ENCODE measurements at places on chromosomes 7 and 10.
A peak's percentile ranks its signal among the peaks of the same experiment; 100 is the strongest.

GRCh38 chr7:368651-369475 lies 78.9 kb downstream of the FOXL3 start:
- DNase-seq = no peak

- DNase-seq = no peak
Measured at GRCh38 chr7:90594751-90595317, 1.3 kb upstream of the CDK14 start.

DNA sequence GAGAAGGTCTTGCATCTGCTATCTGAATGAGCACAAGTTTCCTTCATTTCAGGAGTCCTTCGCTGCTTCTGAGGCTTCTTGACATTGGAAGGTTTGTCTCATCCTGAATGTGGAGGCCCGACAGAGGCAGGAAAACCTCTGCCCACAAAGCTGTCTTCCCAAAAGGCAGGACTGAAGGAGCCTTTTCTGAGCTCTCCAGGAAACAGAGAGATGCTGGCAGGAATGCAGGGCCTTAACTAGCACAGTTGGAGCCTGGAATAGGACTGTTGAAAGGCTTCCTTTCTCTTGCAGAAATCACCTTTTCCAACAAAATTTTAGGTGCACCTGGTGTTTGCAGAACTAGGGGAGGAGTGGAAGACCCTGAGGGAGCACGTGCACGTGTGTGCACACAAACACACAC lies 637.4 kb upstream of the MKI67 start:
- no peak for DNase-seq

DNA sequence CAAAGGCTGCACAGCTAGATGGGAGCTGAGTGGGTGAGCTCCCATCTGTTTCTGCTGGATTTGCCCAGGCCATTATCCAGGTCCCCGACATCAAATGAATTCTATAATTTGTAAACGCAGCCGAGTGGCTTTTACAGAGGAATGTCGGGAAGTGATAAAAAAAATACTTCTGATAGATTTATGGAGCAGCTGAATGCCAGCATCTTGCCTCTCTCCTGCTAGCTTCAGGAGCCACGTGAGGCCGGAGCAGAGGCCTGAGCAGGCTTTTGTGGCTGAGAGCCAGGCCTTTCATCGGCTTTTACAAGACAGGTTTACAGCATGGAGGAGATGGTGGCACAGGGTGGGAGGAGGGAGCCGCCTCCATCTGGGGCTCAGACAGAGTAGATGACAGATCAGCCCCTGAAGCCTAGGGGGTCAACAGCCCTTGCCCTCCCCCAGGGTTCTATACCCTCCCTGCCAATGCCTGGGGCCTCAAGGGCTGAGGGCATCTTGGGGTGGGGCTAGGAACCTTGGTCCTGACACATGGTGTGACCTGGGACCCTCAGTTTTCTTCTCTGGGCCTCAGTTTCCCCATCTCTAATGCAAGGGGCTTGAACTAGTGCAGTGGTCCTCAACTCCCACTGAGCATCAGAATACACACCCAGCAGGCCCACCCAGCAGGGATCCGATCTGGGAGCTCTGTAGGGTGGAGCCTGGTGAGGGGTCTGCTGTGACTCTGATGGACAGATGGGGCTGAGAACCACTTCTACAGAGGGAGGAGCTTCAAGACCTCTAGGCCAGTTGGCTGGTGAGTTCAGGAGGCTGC lies 44.2 kb upstream of the PCBD1 start:
- no peak for DNase-seq

GRCh38 chr10:22803261-22803885 lies 89.0 kb upstream of the PIP4K2A start:
- no peak for DNase-seq

DNA sequence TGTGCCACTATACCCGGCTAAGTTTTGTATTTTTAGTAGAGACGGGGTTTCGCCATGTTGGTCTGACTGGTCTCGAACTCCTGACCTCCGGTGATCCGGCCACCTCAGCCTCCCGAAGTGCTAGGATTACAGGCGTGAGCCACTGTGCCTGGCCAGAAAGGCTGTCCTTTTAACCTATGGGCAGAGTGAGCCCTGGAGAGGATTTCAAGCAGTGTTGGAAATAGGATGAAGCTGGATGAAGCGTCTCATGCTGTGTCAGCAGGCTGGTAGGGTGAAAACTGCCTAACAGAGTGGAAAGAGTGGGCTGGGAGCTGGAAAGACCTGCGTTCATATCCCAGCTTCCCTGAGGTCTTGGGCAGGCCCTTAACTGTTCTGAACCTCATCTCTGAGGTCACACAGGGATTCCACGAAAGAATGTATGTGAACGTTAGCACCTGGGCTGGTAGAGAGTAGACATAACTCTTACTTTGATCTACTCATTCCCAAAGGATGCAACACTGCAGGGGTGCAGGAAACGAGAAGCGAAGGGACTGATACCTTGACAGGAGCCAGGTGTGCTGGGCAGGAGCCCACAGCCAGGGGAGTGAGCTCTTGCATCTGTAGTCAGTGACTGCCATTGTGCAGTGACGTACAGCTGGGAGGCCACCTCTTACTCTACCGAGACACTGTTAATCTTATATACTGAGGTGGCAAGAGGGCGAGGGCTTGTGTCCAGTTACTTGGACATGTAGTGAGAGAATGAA lies 34.1 kb downstream of the WBP1L start:
- DNase-seq = no peak

DNA sequence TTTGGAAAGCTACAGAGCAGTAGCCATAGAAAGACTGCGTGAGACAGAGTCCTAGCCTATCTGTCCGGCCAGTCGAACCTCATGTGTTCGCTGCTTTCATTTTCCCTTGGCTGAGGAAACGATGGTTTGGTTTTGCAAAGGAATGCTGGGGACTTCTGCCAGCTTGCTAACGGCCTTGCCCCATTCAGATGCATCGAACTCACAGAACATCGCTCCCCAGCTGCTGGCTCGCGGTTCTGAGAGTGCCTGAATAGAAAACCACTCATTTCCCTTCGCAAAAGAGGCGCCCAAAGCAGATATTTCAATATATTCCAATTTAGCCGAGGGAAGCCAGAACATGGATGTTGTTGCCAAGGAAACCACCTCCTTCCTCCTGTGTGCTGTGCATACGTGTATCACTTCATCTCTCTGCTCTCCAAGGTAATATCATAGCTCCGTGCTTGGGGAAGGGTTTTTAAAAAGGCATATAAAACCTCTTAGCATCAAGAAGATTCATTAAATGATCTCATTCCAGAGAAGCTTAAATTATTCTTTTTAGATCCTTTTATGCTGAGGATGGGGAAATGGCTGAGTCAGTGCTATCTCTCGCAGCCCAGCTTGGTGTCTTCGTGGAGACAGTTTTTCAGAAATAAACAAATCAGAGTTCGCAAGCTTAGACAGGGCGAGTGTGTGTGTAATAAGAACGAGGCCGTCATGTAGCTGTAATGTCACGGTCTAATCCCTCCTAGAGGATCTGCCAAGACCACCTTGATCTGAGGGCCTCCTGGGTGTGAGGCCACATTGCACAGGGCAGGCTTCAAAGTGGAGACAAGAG lies 215.2 kb downstream of the RPS24 start:
- DNase-seq = no peak

- no peak for DNase-seq
Measured at GRCh38 chr10:106820579-106820978, 343.9 kb downstream of the SORCS1 start.

- no peak for DNase-seq
Measured at GRCh38 chr7:88200789-88201188, 19.0 kb downstream of the SRI start.

GRCh38 chr7:130821864-130822263 lies 87.9 kb upstream of the KLF14 start:
- DNase-seq = no peak

DNA sequence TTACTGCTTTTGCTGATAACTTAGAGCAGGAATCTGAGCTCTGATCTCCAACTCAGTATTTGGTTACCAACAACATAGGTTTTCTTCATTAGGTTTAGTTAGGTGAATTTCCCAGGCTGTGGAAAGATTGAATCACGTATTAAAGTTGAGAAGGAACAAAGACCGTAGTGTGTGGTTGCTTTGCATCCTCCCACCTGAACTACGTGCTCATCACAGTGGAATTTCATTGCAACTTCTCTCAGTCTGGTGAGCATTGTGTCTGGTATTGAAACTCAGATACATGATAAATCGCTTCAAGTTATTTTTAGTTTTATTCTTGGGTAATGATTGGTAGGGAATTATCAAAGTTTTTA lies 139.4 kb upstream of the AKR1E2 start:
- DNase-seq = no peak

GRCh38 chr10:683448-684071 lies 5.9 kb downstream of the DIP2C start:
- no peak for DNase-seq

- no peak for DNase-seq
Measured at GRCh38 chr10:116783011-116783655, 40.8 kb upstream of the HSPA12A start.

DNA sequence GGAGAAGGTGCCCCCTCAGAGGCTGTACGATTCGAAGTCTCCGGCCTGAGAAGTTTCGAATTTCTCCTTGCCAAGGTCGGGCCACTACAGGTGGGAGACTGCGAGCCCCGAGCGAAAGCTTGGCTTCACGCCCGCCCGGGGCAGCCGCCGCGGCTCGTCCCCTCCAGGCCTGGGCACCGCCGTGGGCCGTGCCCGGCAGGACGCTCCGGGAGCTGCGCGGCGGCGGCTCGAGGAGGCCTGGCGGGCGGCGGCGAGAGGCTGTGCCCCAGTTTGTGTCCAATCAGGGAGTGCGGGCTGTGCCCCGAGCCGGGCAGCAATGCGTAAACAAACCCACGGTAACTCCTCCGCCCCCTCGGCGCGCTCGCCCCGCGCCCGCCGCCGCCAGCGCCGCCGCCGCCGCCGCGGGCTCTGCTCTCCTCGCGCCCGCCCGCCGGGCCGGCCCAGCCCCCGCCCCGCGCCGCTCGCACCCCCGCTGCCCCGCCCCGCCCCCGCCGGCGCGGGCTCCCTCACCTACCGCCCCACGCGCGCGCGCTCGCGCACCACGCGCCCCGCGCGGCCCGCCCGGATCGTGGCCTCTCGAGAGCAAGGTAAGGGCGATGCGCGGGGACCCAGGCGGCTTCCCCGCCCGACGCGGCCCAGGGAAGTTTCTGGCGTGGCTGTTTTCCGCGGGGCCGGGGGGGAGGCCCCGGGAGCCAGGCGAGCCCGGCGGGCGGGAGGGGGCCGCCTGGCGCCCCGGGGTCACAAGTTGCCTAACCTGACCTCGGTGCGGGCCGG lies 57.8 kb upstream of the PCGF5 start:
- DNase-seq = peak; percentile 45

GRCh38 chr10:133559216-133559615 lies 6.2 kb downstream of the SYCE1 start:
- no peak for DNase-seq

GRCh38 chr7:46220066-46220630 lies 299.1 kb upstream of the IGFBP3 start:
- no peak for DNase-seq

DNA sequence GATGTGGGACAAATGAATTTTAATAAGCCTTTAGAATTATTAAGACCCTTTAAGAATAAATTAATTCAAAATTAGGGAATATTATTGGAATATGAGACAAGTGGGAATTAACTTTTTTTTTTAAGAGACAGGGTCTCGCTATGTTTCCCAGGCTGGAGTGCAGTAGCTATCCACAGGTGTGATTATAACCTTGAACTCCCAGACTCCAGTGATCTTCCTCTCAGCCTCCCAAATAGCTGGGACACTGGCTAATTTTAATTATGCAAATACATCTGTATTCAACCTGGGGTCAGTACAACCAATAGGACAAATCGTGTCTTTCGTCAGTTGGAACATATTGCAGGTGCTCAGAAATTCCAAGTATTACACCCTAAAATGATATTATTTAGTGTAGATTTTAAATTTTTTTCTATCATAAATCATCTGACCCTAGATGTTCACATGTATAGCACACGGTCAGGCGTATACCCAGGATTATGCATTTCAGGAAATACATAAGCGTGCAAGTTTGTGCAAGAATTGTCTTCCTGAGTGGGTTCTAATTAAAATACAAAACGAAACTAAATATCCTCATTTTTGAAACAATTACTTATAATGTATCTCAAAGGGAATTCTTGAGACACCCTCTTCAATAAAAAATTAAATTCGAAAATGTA lies 1.2 kb downstream of the NT5C3A start:
- DNase-seq = no peak

GRCh38 chr7:53418834-53419482 lies 383.5 kb downstream of the POM121L12 start:
- DNase-seq = no peak

- no peak for DNase-seq
Measured at GRCh38 chr7:21192657-21193056, 235.2 kb upstream of the SP4 start.

- DNase-seq = no peak
Measured at GRCh38 chr7:36521911-36522310, 132.2 kb downstream of the ANLN start.

GRCh38 chr7:144565586-144565985 lies 162.1 kb upstream of the NOBOX start:
- DNase-seq = no peak

GRCh38 chr7:78473021-78473420 lies 674.4 kb downstream of the PHTF2 start:
- no peak for DNase-seq

GRCh38 chr10:114963908-114964307 lies 25.9 kb downstream of the TRUB1 start:
- DNase-seq = no peak

DNA sequence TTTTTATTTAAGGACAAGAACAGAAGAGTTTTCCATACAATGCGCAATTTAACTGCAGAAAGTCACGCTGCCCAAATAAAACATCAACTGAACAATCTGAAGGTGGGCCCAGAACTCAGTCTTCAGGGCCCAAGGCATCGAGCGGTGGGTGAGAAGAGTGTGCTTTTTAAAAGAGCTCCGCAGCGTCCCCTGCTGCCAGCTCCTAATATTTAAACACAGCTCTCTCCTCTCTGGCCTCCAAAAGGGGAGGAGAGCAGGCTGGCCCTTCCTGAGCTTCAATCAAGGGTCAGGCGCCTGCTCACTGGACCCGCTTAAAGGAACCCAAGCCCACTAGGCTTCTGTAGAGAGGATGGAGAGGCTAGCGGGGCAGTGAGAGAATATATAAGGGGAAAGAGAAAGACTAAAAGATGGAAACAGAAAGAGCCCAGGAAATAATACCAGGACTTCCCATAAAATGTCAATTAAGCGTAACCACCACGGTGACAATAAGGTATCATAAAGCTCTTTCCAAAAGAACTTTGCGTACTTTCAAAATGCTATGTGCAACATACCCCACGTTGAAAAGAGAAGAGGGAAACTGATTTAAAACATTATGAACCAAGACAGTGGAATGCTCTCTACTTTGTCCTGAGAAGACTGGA lies 2.8 kb downstream of the FAM53B start:
- DNase-seq = peak; percentile 53

- no peak for DNase-seq
Measured at GRCh38 chr10:52491246-52491995, 177.3 kb downstream of the DKK1 start.

- DNase-seq = no peak
Measured at GRCh38 chr10:13706175-13706574, 119.4 kb downstream of the PRPF18 start.

- no peak for DNase-seq
Measured at GRCh38 chr7:44964831-44965440, 13.9 kb downstream of the MYO1G start.

DNA sequence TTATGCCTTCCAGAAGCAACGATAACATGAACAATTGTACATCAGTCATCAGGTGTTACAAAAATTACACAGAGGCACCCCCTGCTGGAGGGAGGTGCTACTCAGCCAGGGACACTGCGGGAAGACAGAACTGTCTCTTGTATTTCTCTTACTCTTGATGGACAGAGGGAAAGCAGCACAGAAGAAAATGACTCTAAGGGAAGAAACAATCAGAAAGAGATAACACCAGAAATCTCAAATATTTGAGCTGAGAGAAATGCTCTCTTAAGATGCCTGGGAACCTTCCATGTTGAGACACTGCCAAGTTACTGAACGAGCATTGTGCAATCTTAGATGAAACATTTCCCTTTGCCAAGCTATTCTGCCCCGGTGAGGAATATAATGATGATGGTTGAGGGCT lies 227.6 kb upstream of the NPSR1 start:
- no peak for DNase-seq
